ENCODE measurements at places on chromosomes 1 and 21. TPM values are rescaled to one million over a fixed set of nuclear protein-coding genes. Genes with fewer than 3 reads are reported as not detected.

LRRC71 gene
- total RNA-seq, result not detected

RAB7B gene
- 28.8 TPM for total RNA-seq

NBPF4 gene
- total RNA-seq, result not detected

POMGNT1 gene
- 97.0 TPM for total RNA-seq

Data from hair follicular keratinocyte (primary cell).